ENCODE measurements at places on chromosomes 7 and 10. TPM values are rescaled to one million over a fixed set of nuclear protein-coding genes. Genes with fewer than 3 reads are reported as not detected.

DNA sequence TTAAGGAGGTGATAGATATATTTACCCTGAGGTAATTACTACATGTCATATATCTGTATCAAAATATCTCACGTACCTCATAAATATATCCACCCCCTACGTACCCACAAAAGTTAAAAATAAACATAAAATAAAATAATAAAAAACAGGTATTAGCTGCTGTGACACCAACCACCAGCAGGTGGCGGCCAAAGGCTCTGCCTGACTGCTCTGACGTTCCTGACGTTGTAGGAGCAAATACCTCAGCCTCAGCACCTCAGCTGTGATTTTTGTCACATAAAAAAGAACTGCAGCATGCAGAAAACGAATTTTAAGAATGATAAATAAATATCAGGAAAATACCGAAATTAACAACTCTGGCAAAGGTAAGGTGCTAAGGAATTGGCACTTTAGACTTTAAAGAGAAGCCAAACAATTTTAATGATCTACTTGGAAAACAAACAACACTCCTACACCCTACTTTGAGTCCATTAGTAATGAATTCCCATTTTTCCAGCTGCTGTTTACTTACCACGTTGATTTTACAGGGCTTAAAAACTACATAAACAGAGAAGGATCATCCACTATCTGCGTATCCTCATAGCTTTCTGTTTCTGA is 125.4 kb upstream of the TARP start:
- DNase-seq: peak; percentile 16

GRCh38 chr7:3141326-3141725 is 97.7 kb upstream of the CARD11 start:
- no peak for DNase-seq

- no peak for DNase-seq
Measured at GRCh38 chr10:80646366-80646765, 108.7 kb downstream of the SH2D4B start.

DNA sequence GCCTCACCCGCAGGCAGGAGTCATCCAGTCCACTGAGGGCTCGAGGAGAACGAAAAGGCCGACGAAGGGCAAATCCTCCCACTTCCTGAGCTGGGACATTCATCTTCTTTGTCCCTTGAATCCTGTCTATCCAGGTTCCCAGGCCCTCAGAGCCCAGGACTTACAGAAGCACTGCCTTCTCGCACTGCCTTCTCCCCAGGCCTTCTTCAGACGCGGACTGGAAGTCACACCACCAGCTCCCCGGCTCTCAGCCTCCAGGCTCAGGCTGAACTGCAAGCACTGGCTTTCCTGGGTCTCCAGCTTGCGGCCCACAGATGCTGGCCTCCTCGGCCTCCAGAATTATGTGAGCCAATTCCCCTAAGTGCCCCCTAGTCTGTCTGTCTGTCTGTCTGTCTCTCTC is 6.4 kb upstream of the MMP21 start:
- no peak for DNase-seq

DNA sequence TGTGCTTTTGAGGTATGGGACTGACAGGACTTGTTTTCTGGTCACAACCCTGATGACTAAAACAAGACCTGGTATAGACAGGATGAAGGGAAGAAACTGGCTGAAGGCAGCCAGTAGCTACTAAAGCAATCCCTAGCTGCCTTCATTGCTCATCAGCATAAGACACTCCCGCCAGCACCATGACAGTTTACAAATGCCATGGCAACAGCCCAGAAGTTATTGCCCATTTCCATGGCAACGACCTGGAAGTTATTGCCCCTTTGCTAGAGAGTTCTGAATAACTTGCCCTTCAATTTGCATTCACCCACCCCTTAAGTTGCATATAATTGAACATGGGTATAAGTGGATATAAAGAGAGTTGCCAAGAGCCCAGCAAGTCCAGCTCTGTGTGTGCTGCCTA is 169.6 kb upstream of the FAM171A1 start:
- DNase-seq: no peak

DNA sequence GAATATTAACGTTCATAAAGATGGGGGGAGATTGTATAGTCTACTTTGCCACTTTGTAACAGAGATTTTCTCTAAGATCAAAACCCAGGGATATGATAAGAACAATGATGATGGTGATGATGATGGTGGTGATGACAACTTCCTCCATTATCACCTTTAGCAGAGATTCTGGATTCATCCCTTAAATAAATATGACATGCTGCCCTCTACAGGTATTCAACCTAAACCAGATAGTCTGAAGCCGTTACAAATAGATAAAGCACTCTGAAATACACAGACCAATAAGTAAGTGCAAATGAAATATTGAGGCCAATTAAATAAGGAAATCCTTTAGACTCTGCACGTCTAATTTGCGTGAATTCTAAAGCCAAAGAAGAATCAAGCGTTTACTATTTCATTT is 211.5 kb downstream of the CREB5 start:
- DNase-seq: peak; percentile 37

GRCh38 chr7:96250776-96251361 is 71.0 kb downstream of the SLC25A13 start:
- DNase-seq: no peak

- DNase-seq: no peak
Measured at GRCh38 chr7:151437866-151438516, 1.9 kb downstream of the CRYGN start.

DNA sequence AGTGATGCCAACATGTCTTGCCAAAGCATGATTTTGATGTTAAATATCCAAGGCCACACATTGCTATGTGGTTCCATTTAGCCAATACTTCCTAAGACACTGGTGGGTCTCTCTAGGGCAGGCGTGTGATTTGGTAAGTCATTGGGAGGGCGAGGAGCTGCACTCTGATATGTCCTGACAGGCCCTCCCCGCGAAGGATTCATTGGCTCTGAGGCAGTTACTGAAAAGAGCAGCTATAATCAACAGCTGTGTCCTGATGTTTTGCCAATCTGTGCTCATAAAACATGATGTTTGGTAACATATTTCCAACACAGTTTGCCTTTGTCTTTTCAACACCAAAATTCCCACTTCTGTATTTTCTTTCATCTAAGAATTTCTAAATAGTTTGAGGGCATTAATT is 646.7 kb downstream of the PARD3 start:
- DNase-seq: no peak

DNA sequence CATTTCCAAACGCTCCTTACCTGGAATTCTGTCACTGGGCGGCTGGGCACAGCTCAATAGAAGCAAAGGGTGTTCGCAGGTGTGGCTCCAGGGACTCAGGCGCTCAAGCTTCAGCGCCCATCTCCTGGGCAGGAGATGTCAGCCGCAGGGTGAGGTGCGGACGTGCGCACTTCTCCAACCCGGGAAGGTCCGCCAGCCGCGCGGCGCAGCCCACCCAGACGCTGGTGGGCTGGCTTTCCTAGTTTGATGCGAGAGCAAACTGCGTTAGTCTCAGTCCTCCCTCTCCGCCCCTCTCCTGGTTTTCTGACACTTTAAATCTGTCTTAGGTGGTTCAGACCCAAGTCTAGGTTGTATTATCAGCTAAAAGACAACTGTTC is 267 bp downstream of the CALCR start:
- DNase-seq: no peak

DNA sequence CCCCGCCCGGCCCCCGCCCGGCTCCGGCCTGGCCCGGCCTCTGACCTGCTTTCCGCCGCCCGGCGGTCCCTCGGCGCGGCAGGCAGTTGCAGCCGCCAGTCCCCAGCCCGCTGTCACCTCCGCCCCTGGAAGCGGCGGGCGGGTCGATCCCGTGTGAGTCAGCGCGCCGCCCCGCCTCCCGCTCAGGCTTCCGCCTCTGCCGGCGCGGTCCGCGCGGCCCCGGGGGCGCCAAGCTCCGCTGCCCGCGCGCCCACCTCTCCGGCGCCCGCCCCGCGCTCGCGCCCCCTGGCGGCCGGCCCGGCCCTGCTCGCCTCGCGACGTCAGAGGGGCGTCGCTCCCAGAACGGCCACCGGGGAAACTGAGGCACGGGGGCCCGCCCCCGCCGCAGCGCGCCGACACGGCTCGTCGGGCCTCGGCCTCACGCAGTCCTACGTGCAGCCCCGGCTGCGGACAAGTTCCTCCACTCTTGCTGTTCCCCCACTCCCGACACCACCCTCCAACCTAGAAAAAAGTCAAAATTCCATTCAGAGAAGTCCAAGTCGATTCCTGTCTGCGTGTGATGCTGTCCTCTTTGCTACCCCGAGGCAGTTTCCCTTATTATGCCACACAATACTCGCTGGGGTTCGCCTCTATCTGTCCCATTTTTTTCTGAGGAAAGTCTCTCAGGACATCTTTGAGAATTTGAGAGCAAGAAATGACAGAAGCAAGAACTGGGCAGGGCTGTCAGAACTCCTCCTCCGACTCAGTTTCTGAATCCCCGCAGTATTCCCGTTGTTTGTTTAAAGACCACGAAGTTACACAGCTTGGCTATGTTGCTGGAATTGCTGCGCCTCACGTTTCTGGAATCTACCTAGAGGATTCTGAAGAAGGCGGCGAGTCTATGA is at the start of gene DNMBP:
Gene DNMBP, minus strand, starts transcription at position 155 of the 884 bp plus-strand sequence. CDS start 37,823 bp downstream, outside the sequence.
- peak; percentile 73 for DNase-seq

DNA sequence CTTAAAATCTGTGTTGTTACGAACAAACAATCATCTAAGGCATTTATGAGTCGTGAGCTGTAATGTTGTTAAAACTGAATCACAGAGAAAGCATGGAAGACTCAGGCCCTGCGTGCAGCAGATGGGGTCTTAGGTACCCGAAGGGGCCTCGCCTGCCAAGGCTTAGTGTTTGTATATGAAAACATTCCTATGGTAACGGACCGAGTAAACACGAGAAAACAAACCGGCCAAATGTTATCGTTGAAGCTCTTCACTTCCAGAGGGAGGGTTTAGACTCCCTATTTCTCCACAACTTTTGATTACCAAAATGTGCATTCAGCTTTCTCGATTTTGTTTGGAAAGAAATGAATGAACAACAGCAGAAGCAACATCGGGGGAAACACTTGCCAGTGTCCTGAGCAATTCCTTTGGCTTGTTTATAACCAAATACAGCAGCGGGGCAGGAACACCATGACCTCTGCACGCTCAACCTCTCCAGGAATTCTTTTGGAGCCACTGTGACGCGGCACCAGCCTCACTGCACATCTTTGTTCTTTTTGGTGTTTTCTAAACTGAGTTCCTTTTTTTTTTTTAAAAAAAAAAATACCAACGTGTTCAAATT is 121.6 kb upstream of the KLF6 start:
- DNase-seq: no peak

The TCF7L2 gene
- polyA plus RNA-seq: 0.49 TPM

The ZSWIM8 gene
- 11.3 TPM for polyA plus RNA-seq

The ECHDC3 gene
- 1.1 TPM for polyA plus RNA-seq

The KCND2 gene
- polyA plus RNA-seq: not detected

The PTCD1 gene
- 3.8 TPM for polyA plus RNA-seq

The SH2D4B gene
- not detected for polyA plus RNA-seq

The PAPSS2 gene
- 0.08 TPM for polyA plus RNA-seq

All from CD4-positive, CD25-positive, alpha-beta regulatory T cell (primary cell).